Activated CD4-positive, CD25-positive, alpha-beta regulatory T cell (primary cell): ENCODE measurements at places on chromosomes 12 and 14.

- DNase-seq, result no peak
Observed at GRCh38 chr12:42790761-42791151, 201.2 kb upstream of the PRICKLE1 start.

DNA sequence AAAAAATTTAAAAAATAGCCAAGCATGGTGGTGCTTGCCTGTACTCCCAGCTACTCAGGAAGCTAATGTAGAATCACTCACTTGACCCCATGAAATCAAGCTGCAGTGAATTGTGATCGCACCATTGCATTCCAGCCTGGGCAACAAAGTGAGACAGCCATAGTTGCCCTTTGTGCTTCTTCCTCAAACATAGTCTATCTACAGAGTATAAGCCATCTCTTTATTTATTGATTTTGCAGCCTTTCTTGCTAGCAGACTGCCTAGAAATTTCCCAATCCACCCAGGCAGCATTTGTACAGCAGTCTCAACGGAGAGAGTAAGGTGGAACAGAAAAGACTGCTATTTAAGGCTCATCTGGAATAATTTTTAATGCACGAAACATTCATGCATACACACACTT lies 68.8 kb downstream of the IPO8 start:
- DNase-seq, result no peak

DNA sequence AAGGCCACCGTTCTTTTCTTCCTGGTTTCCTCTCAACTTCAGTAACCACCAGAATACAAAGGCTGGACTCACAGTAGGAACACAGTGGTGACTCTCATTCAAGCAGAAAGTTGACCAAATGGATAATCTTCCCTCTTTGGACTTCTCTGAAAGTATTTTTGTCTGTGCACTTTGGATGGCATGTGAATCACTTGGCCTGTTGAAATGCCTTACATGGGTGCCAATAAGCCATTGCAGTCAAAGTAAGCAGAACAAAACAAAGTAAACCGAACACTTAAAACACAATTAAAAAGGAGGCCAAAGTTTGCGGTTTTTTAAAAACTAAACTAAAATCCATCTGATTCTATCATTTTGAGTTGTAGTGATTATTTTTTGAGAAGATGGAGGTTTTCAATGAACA lies 370.1 kb upstream of the DDHD1 start:
- no peak for DNase-seq

- no peak for DNase-seq
Observed at GRCh38 chr12:12095021-12095420, 24.3 kb downstream of the BCL2L14 start.

- no peak for DNase-seq
Observed at GRCh38 chr14:51059032-51059431, 35.9 kb downstream of the TRIM9 start.
